ENCODE measurements at places on chromosomes 4 and X.

DNA sequence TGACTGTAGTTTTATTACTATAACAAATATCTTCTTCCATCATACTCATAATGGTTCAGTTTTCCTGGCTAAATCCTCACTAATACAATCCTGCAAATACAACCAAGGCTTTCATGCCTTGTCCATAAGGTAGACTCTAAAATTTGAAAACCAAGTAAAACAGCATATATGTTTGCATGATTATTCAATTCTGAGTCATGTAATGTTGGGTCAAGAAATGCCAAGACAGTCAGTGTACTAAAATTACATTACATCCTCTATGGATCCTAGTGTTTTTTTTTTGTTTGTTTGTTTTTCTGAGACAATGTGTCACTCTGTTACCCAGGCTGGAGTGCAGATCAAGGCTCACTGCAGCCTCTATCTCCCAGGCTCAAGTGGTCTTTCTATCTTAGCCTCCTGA lies 38.6 kb upstream of the TEX13D start:
- DNase-seq, result no peak

- DNase-seq, result no peak
These were observed 10.7 kb upstream of the CCDC149 start for GRCh38 chr4:24923550-24923949.

DNA sequence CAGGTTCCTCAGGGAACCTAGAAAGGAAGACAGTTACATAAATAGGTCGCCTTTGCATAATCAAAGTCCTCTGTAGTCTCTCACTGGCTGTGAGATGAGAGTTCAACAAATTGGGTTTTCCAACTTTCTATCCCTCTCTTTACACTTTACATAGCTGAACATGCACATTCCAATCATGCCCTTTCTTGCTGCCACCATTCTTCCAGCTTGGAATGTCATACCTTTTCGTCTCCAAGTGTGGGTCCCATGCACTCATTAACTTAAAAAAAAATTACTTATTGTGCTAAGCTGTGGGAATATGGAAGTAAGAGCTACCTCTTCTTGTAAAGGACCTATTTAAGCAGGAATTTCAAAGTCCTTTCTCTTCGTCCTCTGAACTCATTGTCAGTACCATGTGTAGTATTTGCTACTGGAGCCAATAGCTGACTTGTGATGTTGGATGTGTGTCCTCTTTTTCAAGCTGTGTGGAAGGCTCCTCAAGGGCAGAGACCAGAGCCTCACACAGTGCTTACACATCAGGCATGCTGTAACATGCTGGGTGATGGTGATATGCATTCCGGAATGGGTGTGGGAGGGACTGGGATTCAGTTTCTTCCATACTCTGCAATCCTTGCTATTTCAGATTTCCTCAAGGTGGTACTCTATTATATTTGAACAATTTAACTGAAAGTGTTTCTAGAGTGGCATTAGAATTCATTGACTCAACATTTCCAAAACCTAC lies 7.1 kb downstream of the ENOPH1 start:
- no peak for DNase-seq

DNA sequence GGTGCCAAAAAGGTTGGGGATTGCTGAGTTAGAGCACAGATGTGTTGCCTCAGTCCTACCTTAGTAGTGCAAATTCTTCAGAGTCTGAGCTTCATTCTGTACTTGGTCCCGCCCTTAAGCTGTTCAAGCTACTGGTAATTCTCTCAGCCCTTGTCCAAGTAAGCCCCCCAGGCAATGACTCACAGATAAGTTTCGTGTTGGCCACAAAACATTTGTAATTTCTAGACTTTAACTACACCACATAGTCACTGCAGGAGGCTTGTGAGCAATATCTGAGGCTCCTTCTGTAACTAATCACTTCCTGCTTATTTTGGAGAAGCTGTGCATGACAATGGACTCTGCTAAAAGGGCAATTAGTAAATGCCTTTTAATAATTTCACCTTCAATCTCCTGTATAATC lies 1420.5 kb downstream of the PCDH7 start:
- DNase-seq, result no peak

GRCh38 chrX:47311932-47312774 lies 58.2 kb upstream of the ZNF157 start:
- DNase-seq, result no peak

DNA sequence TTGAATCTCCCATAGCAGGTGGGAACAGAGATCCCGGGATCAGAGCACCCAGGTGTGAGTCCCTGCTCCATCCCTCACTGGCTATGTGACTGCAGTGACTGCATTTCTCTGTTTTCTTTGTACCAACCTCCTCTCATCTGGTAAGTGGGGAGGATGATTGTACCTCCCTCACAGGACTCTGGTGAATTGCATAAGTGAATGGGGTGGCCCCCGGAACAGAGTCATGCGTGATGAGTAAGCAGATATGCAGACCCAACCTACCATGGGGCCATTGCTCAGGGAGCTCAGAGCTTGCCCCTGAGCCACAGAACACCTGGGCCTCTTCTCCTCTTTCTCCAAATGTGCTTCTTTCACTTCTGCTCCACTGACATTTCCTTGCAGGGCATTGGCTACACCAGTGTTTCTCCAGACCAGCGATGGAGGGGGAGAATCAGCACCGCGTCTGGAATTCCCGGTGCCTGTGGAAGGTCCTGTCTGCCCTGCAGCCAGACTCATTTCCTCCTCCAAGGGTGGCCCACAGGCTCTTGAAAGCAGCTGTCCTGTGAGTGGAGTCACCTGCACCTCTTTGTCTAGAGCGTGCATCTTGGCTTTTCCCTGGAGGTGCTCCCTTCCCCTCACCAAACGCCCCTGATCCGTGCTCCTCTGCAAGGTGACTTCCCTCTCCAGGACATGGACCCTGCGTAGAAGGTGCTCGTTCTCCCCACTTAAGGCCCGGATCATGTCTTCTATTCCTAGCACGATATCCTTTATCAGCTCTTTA lies 30.0 kb downstream of the C4orf50 start:
- DNase-seq, result no peak

DNA sequence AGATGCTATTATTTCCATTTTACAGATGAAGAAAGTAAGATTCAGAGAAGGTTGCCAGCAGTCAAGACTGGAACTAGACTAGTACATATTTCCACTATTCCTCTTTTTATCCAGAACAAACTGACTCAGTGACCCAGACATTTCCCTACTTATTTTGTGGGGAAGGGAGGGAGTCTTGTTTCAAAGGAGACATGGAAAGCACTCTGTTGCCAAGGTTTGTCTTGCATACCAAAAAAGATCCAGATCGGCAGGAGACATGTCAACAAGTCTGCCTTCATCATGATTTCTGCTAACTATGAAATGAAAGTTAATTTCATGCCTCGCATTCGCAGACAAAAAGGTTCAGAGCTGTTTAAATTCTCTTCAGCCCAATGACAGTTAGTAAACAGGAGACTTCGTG lies 328.3 kb downstream of the DHX15 start:
- DNase-seq, result no peak

Measured in stimulated activated CD8-positive, alpha-beta memory T cell treated with anti-CD3 and anti-CD28 coated beads, Interleukin-15, amount 100 ng/mL, for 24 hours (primary cell).